ENCODE measurements at places on chromosomes 5 and 9.

GRCh38 chr5:108672639-108673038 is 75.1 kb upstream of the FER start:
- no peak for DNase-seq

DNA sequence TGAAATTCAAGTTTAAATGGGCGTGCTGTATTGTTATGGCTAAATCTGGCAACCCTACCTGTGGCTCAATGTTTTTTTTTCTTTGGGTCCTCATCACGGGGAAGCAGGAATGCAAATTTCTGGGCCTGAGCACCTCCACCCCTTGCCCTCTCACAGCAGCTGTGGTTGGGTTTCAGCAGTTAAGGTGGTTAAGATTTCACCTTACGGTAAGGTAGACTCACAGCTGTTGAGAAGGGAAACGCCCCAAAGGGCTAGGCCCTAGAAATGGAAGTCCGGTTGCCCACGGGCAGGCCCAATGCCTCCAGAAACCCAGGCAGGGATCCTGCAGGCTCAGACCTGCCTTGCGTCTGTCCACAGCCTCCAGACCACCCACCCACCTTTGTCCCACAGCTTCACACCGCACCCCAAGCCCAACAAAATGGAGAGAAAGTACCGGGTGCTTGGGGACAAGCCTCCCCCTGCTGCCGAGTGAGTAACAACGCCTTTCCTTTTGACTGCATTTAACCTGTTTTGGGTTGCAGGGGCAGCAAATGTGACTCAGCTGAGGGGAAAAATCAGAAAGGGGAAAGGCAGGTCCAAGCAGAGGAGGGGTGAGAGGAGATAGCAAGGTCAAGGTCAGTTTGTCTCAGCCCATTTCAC is 48.1 kb upstream of the TDRD7 start:
- DNase-seq: no peak

- no peak for DNase-seq
Observed at GRCh38 chr5:128397876-128398275, 140.2 kb downstream of the FBN2 start.

- no peak for DNase-seq
Observed at GRCh38 chr5:30106596-30106995, 1086.9 kb upstream of the CDH6 start.

GRCh38 chr5:145324767-145325479 is 510.2 kb downstream of the PRELID2 start:
- no peak for DNase-seq

- no peak for DNase-seq
Observed at GRCh38 chr5:39599721-39600431, 175.1 kb upstream of the DAB2 start.

GRCh38 chr5:72067682-72068470 is 39.4 kb upstream of the MAP1B start:
- no peak for DNase-seq

- no peak for DNase-seq
Observed at GRCh38 chr5:105751908-105752307, 1918.8 kb downstream of the EFNA5 start.

DNA sequence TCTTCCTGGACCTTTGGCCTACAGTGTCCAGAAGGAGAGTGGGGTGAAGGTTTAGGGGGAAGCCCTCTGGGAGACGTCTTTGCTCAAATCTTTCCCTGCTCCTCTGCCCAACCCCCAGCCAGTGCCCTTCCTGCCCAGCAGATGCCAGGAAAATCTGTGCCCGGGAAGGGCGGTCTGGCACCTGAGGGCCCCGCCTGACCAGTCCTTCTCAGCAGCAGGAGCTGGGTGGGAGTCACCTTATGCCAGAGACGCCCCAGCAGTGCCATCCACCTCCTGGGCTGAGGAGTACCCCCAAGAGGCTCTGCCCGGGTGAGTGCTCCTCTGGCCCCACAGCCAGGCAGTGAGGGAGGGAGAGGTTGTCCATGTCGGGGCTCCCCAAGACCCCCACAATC is 14.9 kb upstream of the CERCAM start:
- DNase-seq: no peak

- DNase-seq: no peak
Observed at GRCh38 chr5:134114886-134115805, 665 bp downstream of the TCF7 start.

- no peak for DNase-seq
Observed at GRCh38 chr5:100791391-100791790, 111.7 kb downstream of the ST8SIA4 start.

- DNase-seq: no peak
Observed at GRCh38 chr9:35801328-35802128, 10.1 kb downstream of the NPR2 start.

GRCh38 chr9:13628526-13628925 is 349.0 kb upstream of the MPDZ start:
- DNase-seq: no peak

GRCh38 chr9:6669881-6670280 is 24.4 kb upstream of the GLDC start:
- DNase-seq: no peak

DNA sequence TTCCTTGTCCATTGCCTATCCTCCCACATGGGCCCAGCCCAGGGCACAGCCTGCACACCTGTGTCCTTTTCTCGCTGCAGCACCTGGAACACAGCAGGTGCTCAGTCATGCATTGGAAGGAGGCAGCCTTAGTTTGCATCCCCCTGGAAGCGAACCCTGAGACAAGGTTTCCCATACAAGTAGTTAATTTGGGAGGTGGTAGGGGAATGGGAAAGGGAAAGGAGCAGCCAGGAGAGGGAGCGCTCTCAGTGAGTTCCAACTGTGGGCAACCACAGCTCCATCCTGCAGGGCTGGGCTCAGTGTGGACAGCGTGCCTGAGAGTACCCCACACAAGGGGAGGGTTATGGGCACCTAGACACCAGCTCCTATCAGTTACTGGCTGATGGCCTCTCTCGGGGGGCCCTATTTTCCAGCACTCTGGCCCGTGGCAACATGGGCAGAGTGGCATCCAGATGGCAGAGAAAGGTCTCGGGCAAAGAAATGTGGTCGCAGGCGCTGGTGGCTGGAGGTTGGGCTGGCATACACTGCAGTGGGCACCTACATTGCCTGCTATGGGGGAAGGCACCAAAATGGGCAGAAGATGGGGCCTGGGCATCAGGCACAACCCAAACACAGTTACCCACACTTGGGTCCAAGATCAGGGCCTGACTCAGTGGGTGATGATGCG is 50.1 kb downstream of the TSPAN17 start:
- DNase-seq: no peak

- no peak for DNase-seq
Observed at GRCh38 chr9:137266585-137267453, 10.7 kb upstream of the TOR4A start.

DNA sequence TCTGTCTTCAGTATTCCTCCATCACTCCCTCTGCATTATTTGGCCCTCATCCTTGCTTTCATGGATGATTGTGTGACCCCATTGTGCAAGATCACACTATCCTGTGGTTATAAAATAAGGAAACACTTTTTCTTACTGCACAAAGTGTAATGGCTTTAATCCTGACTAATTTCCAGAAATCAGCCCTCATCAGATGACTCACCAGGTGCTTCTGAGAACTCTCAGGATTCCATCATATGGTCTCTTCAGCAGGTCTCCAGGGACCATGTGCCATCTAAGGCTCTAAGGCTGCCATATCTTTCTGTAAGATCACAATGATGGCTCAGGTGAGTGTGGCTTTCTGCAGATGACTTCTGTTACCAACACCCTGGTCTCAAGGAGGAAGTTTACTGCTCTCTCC is 27.3 kb upstream of the FER start:
- no peak for DNase-seq

GRCh38 chr5:159451197-159452052 is 121.1 kb upstream of the IL12B start:
- no peak for DNase-seq

DNA sequence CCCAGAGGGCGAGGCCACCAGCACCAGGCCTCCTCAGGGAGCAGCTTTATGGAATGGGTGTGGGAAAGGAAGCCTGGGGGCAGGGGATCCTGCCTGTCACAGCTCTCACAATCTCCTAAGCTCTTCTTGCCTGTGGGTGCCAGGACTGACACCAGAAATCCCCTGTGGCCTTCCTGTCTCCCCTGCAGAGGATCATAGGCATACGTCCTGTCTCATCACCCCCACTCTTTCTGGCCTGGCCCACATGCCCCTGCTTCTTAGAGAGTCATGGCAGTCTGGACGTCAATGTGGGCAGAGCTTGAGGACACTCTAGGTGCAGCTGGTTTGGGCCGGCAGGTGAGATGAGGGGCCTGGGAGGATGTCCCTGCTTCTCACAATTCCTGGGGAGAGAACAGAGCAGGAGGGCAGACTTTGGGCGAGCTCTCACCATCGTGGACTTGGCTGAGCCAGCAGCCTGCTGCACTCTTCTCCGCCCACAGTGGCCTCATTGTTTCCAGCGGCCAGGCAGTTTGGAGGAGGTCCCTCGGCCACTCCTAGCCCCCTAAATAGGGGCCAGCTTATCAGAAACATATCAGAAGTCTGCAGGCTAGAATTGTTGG is 67.3 kb upstream of the ZFR start:
- no peak for DNase-seq

- no peak for DNase-seq
Observed at GRCh38 chr5:3047212-3047774, 295.8 kb upstream of the IRX2 start.

DNA sequence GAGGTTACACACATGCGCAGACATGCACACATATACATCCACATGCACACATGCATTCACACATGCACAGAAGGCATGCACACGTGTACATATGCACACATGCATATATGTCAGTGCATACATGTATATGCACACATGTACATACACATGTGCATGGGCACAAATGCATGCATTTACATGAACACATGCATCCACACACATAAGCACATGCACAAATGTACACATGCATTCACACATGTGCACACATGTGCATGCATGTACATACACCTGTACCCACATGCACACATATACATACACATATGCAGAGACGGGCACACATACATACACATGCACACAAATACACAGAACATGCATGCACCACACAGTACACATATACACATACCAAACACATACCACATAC is 97.7 kb downstream of the SYK start:
- no peak for DNase-seq

DNA sequence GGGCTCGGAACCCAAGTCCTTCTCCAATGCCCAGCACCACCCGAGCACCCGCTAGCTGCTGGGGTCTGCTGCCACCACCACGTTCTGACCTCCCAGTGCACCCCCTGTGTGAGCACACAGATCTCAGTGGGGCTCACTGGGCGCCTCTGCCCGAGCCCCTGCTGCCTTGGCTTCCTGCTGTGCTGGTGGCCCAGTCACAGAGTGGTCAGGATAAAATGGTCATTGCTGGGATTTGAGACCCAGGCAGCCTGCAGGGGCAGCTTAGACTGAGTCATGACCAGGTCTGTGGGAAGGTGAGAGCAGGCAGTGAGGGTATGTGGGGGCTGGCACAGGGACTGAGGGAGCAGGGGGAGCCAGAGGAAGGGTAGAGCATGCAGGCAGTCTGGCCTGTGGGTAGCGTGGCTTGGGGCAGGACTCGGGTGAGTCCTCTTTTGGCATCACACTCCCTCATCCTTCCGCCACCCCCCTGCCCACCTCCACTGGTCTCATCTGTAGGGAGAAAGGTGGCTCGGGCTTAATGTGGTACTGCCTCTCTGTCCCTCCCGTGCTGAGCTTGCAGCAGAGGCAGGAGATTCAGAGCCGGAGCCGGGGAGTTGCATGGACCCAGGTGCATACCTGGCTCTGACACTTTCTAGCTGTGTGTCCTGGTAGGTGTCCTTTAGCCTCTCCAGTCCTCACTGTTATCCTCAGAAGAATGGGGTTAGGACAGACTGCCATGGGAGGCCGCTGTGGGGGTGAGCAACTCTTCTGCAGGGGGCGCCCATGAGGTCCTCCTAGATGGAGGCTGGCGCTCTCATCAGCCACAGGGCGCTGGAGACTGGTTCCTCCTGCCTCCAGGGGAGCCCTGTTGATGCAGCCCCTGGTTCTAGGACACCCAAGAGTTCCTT is 32.1 kb downstream of the USP20 start:
- no peak for DNase-seq

DNA sequence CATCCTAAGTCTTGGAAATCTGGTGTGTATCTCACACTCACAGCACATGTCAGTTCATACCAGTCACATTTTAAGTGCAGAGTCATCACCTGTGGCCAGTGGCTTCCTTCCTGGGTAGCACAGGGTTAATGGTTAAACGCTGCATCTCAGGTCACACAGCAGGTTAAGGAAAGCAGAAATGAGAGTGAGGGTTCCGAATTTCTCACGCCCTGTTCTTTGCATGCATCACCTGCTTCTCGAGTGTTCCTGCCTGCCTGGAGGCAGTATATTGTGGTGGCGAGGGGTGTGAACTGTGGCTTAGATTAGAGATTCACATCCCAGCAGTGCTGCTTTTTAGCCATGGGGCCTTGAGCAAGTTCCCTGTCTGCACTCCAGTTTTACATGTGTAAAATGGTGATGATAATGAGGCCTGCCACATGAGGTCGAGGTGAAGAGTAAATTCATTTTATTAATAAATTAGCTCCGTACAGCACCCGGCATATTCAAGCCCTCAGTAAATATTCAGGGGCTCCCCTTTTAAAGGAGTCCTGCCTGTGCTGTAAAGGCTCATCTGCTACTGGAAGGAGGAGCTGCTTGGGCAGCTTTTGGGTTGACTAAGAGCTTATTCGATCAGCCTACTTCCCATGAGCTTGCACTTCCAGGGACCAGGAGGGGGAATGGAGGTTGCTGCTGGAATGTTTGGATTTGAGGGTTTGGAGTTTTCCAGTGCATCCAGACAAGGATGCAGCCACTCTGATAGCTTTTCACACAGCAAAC is 61.1 kb upstream of the SAP30L start:
- peak; percentile 29 for DNase-seq

- no peak for DNase-seq
Observed at GRCh38 chr9:21848615-21849014, 46.2 kb downstream of the MTAP start.

DNA sequence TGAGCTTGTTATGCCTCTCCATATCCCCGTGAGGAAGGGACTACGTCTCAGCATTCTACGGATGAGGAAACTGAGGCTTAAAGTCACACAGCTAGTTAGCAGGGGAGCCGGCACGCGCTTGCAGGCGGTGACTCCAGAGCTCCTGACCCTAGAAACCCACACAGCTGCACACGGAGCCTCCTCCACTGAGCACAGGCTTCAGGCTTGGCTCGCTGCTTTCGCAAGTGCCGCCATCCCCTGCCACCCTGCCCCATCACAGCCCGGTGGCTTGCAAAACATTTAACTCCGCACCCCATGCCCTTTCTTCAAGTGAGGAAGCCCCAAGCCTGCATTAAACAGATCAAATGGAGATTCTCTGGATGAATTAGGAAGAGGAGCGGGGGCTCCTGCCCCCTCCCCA is 138.3 kb downstream of the HSD17B3 start:
- DNase-seq: no peak

DNA sequence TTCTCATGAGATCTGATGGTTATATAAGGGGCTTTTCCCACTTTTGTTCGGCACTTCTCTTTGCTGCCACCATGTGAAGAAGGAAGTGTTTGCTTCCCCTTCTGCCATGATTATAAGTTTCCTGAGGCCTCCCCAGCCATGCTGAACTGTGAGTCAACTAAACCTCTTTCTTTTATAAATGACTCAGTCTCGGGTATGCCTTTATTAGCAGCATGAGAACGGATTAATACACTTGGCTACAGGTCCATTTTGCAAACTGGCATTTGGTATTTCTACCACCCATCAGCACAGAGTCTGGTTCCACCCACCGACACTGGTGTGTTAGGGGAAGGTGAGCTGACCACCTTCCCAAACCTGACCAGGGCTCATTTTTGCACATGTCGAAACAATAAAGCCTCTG is 47.9 kb upstream of the RARS1 start:
- no peak for DNase-seq

GRCh38 chr9:132978451-132979131 is at the start of gene GFI1B:
Gene GFI1B (plus strand): TSS chr9:132978694. CDS start chr9:132986679, 7,985 bp downstream.
- DNase-seq: no peak

GRCh38 chr9:134442486-134443173 is 116.4 kb downstream of the RXRA start:
- no peak for DNase-seq
